Peyer's patch (tissue), 4 donors: ENCODE measurements at places on chromosomes 2 and 18.

GRCh38 chr2:230068016-230068650 is 591 bp downstream of the SLC16A14 start:
- no peaks in the 10 kb centered on the region for H3K27me3 ChIP-seq
- no peaks in the 10 kb centered on the region for H3K36me3 ChIP-seq
- peak overlapping the region; percentile 69 for H3K4me3 ChIP-seq

- no peaks in the 10 kb centered on the region for H3K36me3 ChIP-seq
- no peak for DNase-seq
- H3K4me3 ChIP-seq, result no peak overlapping the region
- peaks cover 14% of the 10 kb centered on the region for H3K4me1 ChIP-seq
- no peak overlapping the region for H3K27ac ChIP-seq
- no peaks in the 10 kb centered on the region for H3K27me3 ChIP-seq
Observed at GRCh38 chr2:12727065-12727464, 10.3 kb downstream of the TRIB2 start.

DNA sequence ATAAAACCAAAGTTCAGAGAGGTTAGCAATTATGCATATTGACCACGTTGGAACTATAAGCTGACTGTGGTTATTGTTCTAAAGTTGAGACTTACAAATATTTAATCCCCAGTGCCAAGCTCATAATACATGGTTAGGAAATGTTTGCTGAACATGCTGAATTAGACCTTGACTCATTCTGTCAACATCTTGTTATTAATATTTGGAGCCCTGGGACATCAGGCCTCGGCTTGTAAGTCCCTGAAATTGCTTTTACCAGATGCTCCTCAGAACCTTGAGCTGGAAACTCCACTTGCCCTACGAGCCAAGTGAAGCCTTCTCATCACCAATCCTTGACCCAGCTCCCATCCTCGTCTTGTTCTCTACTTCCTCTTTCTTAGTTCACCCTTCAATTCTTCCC is 21.2 kb downstream of the DYNAP start:
- peaks cover 5% of the 10 kb centered on the region for H3K4me1 ChIP-seq
- no peaks in the 10 kb centered on the region for H3K36me3 ChIP-seq
- H3K27ac ChIP-seq, result no peak overlapping the region
- no peaks in the 10 kb centered on the region for H3K27me3 ChIP-seq
- no peak overlapping the region for H3K4me3 ChIP-seq

GRCh38 chr2:138960191-138960590 is 180.0 kb upstream of the NXPH2 start:
- H3K4me3 ChIP-seq, result no peak overlapping the region
- no peak overlapping the region for H3K27ac ChIP-seq
- H3K27me3 ChIP-seq, result no peaks in the 10 kb centered on the region
- DNase-seq, result no peak
- H3K4me1 ChIP-seq, result no peaks in the 10 kb centered on the region
- H3K36me3 ChIP-seq, result no peaks in the 10 kb centered on the region

DNA sequence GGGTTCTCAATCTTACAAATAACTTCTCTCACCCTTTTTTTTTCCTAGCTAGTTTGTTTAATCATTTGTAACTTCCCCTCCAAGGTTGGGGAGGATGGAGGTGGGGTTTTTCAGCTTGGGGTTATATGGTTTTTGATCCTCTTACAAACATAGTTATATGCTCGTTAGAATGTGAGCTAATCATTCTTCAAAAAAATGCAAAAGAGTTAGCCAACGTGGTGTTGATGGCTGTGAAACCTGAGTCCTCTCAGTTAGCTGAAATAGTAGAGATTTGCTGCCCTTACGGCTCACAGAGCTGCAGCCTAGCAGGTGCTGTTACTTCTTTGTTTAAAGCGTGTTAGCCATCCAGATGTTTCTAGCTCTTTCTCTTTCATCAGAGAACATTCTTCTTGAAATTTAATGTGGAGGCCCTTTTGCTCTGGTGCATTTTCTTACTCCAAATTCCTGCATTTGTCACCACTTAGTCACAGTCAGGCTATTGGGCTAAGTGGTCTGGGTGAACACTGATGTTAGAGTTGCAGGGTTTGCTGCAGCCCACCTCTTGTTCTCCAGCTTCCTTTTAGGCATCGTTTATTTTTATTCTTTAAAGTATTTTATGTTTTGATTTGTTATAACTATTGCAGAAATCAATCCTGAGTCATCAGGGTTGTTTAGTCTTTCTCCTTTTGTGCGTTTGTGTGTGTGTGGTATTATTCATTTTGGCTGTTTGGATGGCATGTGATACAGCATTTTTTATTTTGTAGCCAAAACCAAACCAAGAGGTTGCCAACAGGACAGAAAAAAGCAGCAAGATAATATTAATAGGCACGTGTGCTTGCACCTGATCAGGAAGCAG is 41.1 kb downstream of the LIMS1 start:
- H3K27me3 ChIP-seq, result no peaks in the 10 kb centered on the region
- no peak overlapping the region for H3K4me3 ChIP-seq
- no peak overlapping the region for H3K27ac ChIP-seq
- DNase-seq, result no peak
- H3K4me1 ChIP-seq, result no peaks in the 10 kb centered on the region

GRCh38 chr2:160402997-160403979 is 90.3 kb downstream of the RBMS1 start:
- no peak overlapping the region for H3K4me3 ChIP-seq
- H3K27ac ChIP-seq, result no peak overlapping the region
- H3K4me1 ChIP-seq, result no peaks in the 10 kb centered on the region
- H3K36me3 ChIP-seq, result no peaks in the 10 kb centered on the region
- no peaks in the 10 kb centered on the region for H3K27me3 ChIP-seq

- no peak overlapping the region for H3K4me3 ChIP-seq
- H3K27me3 ChIP-seq, result no peaks in the 10 kb centered on the region
- H3K4me1 ChIP-seq, result no peaks in the 10 kb centered on the region
- DNase-seq, result no peak
Observed at GRCh38 chr2:15385184-15385583, 175.9 kb downstream of the NBAS start.

DNA sequence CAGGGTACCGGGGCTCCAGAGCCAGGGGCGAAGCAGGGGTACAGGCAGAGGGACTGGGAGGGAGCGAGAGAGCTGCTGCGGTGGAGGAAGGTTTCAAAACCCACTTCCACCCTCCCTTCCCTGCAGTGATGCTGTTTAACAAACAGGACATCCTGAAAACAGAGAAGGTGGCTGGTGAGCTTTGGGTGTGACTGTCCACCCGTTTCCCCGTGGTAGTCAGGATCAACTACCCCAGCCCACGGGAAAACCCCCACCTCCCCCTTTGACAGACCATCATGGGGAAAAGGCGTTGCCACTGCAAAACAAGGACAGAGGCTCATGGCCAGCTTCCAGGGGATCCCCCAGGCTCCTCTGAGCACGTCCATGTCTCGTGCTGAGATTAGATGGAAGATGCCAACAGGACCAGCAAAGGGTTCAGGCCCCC is 12.9 kb downstream of the TMEM185B start:
- H3K36me3 ChIP-seq, result no peaks in the 10 kb centered on the region
- H3K27ac ChIP-seq, result no peak overlapping the region
- no peaks in the 10 kb centered on the region for H3K27me3 ChIP-seq
- H3K4me1 ChIP-seq, result no peaks in the 10 kb centered on the region
- no peak overlapping the region for H3K4me3 ChIP-seq
- no peak for DNase-seq
